ENCODE measurements at places on chromosomes 7 and 10.

- no peak for DNase-seq
These were observed 61.8 kb upstream of the LRRC18 start for GRCh38 chr10:49001402-49001801.

GRCh38 chr10:121573538-121573941 is 24.7 kb downstream of the FGFR2 start:
- DNase-seq = no peak

- no peak for DNase-seq
These were observed 34.0 kb downstream of the CYTH3 start for GRCh38 chr7:6238309-6238925.

- no peak for DNase-seq
These were observed 260.2 kb upstream of the TMEM72 start for GRCh38 chr10:44650691-44651661.

- no peak for DNase-seq
These were observed 30.1 kb upstream of the INPP5A start for GRCh38 chr10:132507409-132507955.

- DNase-seq = no peak
These were observed 280.5 kb downstream of the SFMBT2 start for GRCh38 chr10:7130191-7130911.

DNA sequence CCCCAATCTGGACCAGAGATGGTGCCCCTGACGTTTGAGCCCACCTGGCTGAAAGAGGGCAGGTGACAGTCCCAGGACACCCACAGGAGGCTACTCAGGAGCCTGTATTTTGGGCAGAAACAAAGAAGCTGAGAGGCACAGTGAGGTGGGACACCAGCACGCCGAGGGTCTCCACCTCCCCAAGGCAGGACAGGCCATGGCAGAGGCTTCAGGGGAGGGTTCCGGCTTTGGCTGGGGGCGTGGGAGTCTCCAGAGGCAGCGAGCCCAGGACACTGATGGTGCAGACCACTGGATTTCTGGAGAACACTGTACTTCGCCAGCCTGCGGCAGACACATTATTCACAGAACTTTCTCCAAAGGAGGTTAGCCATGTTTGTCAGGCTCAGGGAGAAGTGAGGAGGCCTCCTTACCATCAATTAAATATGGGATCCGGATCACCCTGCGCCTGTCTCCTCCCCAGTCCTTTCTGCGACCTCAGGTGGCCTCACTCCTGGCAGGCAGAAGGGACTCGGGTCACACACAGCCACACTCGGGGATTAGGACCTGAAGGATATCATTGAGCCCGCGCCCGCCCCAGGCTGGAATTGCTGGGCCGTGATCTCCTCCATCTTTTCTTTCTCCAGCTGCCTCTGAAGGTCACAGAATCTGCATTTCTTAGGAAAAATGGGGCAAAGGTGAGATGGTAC is 98.3 kb downstream of the MKI67 start:
- DNase-seq = no peak

GRCh38 chr7:52726493-52726892 is 308.9 kb upstream of the POM121L12 start:
- no peak for DNase-seq

- no peak for DNase-seq
These were observed 107.5 kb upstream of the GPR26 start for GRCh38 chr10:123558651-123559050.

DNA sequence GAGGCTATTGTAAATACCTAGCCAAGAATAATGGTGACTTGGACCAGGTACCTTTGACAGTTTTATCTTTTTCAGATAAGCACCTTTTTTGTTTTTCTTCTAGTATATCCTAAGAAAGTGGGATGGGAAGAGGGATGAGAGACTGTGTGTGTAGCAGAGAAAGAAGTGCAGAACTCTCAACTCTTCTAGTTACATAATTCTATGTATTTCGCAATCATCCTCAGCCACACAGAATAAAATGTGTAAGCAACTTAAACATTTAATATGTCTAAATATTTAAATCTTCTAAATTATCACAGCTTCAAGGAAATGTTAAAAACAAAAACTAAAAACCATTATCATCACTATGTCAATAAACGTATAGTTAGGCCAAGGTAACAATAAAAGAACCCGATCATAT is 42.6 kb upstream of the GSAP start:
- no peak for DNase-seq

GRCh38 chr7:150896562-150897209 is 44.4 kb downstream of the AOC1 start:
- no peak for DNase-seq

DNA sequence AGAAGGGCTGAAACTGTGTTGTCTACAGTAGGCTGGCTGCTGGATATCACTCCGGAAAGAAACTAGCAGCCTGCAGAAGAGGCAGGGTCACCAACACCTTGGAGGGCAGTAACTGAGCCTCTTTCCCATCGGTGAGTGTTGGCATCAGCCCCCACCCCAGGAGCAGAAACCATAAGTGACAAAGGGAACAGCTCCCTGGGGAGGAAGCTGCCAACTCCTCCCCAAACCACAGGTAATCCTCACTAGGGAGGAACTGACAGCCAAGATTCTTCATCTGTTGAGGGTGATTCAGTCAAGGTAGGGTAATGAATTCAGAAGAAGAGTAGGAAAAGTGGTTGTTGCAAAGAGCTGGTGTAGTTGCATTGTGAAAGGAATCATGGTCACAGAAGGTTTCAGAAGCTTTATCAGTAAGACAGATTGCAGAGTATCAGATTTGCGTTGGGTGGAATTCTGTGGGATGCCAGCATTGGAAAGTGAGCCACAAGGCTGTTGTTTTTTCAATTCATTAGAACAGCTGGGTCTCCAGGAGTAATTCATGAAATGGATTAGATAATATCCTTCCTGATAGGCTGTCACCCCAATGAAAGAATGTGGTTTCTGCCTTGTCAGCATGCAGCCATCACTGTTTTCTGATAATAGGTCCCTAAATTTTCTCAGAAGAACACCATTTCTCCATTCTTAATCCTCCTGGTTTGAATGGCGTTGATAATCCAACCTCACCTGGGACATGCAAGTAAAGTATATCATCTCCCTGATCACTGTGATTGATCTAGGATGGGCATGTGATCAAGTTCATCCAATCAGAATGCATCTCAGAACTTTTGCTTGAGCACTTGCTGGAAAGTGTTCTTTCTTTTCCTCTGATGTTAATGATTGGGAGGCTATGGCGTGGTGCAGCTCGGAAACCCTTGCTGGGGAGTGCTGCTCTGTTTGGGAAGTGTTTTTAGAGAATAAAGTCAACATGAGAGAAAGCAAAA is 75.0 kb upstream of the CTBP2 start:
- no peak for DNase-seq

DNA sequence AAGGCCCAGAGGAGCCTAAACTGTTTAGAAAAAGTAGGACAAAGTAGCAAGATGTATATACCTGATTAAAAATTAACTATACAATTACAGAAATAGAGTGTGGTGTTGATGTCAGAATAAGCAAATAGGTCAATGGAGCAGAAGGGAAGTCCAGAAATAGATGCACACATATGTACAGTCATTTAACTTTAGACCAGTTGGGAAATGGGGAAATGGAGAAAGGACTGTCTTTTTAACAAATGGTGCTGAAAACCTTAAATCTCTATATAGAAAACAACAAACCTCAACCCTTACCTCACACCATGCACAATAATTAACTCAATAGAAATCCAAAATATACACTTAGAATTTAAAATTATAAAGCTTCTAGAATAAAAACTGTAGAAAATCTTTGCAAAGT is 72.2 kb downstream of the CH25H start:
- DNase-seq = no peak

GRCh38 chr7:106036004-106036403 is 72.9 kb downstream of the CDHR3 start:
- DNase-seq = no peak
